Fibroblast of mammary gland (primary cell): ENCODE measurements at places on chromosomes 12 and 14.
A peak's percentile ranks its signal among the peaks of the same experiment; 100 is the strongest.

DNA sequence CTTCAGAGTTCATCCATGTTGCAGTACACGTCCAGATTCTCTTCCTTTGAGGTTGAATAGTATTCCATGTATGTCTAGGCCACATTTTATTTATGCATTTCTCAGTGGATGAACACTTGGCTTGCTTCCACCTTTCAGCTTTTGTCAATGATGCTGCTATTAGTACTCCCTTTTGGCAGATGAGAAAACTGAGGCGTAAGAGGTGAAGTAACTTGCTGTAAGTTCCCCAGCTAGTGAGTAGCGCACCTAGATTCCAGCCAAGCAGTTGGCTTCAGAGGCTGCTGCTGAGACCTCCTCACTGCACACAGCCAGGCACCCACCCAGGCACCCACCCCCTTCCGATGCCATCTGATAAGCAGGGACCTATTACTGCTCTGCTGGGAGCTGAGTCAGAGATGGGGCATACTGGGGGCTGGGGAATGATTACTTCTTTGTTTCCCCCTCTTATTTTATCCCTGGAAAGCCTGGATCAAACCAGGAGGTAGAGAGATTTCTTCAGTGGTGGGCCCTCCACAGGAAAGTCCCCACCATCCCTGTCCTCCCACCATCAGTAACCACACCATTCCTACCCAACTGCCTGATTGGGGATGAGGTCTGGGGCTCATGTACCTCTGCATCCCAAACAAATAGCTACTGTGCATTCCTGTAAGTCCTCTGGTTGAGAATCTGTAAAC, 234.6 kb downstream of the PCNX1 start:
- DNase-seq: peak; percentile 42

DNA sequence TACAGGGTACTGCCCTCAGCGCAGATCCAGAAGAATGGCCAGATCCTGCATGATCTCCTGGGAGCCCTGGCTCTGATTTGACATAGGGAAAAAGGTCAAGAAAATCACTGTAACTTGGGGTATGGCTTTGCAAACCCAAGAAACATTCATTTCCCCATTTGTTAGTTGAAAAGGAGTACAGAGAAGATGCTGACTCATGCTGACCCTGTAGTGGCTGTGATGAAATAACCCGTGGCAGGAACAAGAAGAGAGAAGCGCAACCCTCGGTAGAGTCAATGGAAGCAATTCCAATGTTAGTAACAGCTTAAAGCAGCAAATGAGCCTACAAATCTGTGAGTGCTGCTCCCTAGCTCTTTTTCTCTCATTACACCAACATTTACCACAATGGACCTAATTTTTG, 281.6 kb upstream of the NPAS3 start:
- DNase-seq: peak; percentile 92

DNA sequence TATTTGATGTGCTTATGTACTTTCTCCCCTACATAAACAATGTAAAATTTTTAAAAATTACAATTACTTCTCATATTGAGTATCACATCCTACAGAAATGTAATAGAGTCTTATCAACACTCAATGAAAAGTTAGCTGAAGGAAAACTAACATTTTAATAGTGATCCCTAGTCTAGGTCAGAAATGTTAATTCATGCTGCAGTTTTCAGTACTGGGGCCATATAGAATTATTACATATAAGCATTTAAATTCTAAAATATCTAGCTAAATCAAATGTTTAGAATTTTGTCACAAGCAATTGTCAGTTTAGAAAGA, 37.8 kb downstream of the SLC6A15 start:
- DNase-seq: no peak

DNA sequence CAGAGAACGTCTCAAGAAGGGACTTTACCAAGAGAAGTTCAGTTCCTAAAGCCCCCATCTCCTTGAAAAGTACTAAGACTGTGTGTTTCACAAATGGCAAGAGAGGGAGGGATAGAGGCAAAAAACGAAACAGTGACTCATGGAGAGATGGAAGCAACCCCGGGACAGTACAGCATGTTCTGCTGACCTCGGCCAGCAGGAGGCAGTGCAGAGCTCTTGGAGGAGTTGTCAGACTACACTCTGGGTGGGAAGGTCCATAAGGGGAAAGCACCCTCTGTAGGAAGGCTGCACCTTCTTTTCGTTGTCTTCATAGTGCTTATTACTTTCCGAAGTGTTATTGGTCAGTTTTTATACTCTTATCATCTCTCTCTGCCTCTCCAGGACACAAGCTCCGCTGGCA, 525.2 kb upstream of the CCDC196 start:
- peak; percentile 62 for DNase-seq

- no peak for DNase-seq
Measured at GRCh38 chr14:64401949-64402348, 13.8 kb downstream of the MTHFD1 start.

GRCh38 chr14:71600309-71600708, 331.9 kb upstream of the RGS6 start:
- no peak for DNase-seq

- peak; percentile 53 for DNase-seq
Measured at GRCh38 chr12:112900298-112901145, 6.2 kb upstream of the OAS1 start.

GRCh38 chr12:42192686-42193085, 45.4 kb downstream of the YAF2 start:
- DNase-seq: no peak

- no peak for DNase-seq
Measured at GRCh38 chr12:65368055-65368454, 89.6 kb downstream of the MSRB3 start.

DNA sequence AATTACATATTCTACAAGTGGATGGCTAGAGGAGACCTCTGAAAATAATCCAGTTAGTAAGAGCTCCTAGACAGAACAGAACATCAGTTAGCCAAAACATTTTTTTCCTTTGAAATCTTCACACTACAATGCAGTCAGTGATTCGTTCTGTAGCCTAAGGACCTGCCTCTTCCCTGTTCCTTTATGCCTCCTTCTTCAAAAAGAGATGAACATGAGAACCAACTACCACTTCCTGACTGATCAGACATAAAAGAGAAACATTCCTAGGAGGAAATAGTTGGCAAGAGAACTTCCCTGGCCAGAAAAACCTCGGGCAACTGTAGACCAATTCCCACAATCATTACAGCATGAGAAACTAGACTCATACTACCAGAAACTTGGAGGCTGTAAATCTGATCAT, 29.4 kb downstream of the ITPR2 start:
- DNase-seq: peak; percentile 37

GRCh38 chr12:112190231-112191025, 65.1 kb downstream of the TRAFD1 start:
- no peak for DNase-seq

- DNase-seq: no peak
Measured at GRCh38 chr14:27608377-27608776, 1010.5 kb upstream of the NOVA1 start.

- peak; percentile 80 for DNase-seq
Measured at GRCh38 chr14:59161561-59162175, 26.8 kb upstream of the DAAM1 start.

DNA sequence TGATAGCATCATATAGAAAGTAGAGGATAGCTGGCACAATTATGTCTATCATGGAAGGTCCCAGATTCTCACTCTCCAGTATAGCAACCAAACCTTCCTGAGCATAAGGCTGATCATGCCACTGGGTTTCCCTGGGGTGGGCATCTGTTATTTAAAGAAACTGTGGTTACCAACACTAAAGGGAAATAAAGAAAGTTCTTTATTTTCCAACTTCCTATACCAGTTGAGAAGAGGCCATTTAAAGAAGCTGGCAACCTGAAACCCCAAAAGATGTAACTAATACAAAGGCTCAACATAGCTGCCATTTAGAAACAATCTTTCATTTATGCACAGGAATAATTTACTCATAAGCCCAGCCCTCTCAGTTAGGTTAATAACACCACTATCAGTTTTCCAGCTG, 3.1 kb downstream of the BCAT1 start:
- no peak for DNase-seq

- DNase-seq: peak; percentile 68
Measured at GRCh38 chr12:105032703-105033357, 46.7 kb downstream of the NOPCHAP1 start.

DNA sequence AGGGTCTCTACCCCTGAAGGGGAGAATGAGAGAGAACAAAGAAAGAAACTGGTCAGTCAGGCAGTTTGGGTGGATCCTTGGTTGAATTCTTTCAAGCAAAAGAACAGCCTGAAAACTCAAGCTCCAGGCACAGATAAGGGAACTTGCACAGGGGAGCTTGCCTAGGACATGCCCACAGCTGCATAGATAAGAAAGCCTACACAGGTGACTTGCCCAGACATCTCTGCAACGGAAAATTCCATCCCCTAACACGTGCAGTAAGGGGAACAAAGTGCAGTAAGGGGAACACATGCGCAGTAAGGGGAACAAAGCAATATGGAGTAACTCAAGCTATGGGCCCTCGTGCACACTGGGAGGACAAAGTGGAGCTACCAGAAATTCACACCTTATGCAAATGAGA, 540.1 kb upstream of the MIS18BP1 start:
- no peak for DNase-seq

GRCh38 chr12:12521888-12522287, 40.8 kb downstream of the DUSP16 start:
- DNase-seq: no peak

GRCh38 chr14:98904677-98905076, 367.3 kb downstream of the BCL11B start:
- DNase-seq: no peak

- peak; percentile 61 for DNase-seq
Measured at GRCh38 chr12:1993871-1994371, 10.3 kb downstream of the DCP1B start.

DNA sequence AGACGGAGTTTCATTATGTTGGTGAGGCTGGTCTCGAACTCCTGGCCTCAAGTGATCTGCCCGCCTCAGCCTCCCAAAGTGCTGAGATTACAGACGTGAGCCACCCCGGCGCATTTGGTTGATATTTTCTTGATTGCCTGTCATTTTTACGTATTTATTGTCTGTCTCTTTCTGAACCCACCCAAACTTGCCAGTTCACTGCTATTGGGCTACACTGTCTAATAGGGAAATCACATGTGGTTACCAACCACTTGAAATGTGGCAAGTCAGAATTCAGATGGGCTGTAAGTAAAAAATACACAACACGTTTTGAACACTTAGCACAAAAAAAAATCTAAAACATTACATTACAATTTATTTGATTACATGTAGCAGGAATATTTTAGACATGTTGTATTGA, 2.1 kb downstream of the WSB2 start:
- DNase-seq: no peak

DNA sequence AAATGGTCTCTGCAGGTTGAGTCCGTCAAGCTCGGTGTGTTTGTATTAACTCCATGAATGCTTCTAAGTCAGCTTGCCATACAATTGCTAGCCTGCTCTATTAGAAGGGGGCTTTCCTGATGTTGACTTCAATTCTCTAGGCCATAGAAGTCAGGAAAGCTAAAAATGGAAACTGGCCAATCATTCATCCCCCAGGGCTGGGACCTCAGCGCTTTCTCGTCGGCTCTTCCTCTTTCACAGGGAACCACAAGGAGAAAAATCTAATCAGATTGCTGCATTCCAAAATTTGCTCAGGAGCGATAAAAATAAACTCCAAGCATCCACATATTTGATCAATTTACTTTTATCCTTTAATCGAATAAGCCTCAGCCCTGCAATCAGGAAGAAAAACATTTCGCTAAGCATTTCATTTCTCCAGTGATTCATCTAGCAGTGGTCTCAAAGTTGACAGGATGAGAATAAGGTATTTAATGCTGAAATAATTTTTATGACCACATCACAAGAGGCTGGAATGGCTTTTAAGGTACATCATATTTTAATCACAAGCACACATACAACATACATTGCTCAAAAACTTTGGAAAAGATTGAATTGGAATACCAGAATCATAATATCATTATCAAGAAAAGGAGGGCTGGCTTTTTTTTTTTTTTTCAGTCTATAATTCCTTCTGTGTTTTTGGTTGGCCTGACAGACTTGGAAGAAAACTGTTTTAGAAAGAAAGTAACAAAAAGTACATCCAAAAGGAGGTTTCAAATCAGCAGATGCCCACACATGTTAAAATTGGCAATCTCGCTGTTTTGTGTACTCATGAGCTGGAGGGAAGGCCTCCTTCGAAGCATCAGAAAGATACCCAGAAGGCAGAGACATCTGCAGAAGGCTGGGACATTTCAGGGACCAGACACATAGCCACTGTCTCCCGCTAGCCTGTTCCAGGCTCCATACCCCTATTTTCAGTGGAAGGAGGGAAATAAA, 316.3 kb downstream of the NUAK1 start:
- no peak for DNase-seq

DNA sequence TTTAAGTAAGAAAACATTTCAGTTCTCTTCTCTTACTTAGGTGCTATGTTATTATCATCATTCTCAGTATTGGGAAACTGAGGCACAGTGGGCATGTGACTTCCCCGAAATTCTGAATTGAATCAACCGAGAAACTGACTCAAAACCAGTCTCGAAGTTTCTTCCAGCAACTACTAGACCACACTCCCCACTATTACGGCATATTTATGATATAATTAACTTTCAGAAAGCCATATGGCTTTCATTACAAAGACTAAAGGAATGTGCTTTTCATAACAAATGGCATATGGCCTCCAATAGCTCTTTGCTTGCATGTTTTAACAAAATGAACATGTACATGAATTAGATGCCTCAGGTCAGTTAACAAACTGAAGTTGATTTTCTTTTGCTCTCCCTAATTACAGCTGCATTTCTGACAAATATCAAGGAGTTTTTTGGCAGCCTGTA, 182.9 kb upstream of the SLC38A2 start:
- DNase-seq: peak; percentile 94

DNA sequence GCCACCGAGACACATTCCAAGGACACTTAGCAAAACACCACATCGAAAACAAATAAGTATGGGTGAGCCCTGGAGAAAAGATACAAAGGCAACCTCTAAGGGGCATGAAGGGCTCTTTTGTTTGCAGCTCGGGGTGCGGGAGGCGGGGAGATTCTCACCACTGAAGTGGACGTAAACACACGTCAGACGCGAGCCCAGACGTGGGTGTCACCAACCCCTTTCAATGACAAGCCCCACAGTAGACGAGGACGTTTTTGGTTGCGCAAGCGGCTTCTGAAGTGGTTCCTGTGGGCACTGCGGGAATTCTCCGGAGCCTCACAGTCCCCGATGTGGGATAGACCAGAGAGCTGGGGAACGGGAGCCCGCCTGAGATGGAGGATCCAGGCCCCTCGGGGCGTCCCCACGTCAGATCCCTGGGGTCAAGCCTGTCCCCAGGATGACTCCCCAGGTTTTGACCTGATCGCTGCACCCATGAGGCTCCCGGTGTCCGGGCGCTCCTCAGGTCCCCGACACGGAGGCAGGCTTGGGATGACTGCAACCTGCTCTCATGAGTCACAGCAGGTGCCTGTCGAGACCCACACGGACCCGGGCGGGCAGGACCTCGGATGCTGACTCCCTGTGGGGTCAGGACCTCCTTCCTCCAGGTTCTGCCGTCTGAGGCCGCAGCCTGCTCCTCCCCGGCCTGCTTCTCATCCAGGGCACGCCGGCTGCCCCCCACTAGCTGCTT, 20.3 kb upstream of the ADGRD1 start:
- no peak for DNase-seq

DNA sequence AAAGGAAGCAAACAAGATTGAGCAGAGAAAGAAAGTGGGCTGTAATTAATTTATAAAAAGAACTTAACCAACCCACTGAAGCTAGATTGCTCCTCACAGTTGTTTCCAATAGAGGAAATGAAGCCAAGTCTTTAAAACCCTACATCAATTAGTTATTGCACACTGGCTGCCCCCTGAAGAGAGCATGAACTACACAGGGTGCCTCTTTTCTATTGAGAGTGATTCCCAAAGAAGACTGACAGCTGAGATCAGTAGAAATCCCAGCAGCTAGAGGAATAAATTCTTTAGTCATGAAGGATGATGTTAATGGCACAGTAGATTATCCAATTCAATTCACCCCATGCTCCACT, 8.6 kb upstream of the USP15 start:
- no peak for DNase-seq

GRCh38 chr14:101111620-101112290, 208.2 kb upstream of the RTL1 start:
- no peak for DNase-seq
